ENCODE measurements at places on chromosomes 1 and 21.

- DNase-seq = no peak
Measured at GRCh38 chr1:203645996-203646395, 19.4 kb downstream of the ATP2B4 start.

- no peak for DNase-seq
Measured at GRCh38 chr1:215055281-215055935, 27.1 kb upstream of the KCNK2 start.

- DNase-seq = no peak
Measured at GRCh38 chr21:31182231-31183140, 144.2 kb upstream of the KRTAP19-8 start.

GRCh38 chr1:32187850-32188249 lies 8.4 kb downstream of the TXLNA start:
- DNase-seq = no peak

DNA sequence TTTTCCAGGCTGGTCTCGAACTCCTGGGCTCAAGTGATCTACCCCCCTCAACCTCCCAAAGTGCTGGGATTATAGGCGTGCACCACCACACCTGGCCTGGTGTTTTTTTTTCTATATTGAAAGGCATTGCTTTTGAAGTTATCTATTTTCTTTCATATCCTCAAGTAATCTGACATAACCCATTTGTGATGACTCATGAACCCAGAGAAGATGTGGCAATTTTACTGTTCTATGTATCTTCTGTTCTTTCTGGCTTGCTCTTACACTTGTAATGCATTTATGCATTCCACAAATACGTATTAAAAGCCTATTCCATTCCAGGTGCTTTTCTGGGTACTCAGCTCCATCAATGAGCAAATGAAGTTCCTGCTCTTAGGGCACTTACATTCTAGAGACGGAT lies 29.9 kb upstream of the ERRFI1 start:
- no peak for DNase-seq

DNA sequence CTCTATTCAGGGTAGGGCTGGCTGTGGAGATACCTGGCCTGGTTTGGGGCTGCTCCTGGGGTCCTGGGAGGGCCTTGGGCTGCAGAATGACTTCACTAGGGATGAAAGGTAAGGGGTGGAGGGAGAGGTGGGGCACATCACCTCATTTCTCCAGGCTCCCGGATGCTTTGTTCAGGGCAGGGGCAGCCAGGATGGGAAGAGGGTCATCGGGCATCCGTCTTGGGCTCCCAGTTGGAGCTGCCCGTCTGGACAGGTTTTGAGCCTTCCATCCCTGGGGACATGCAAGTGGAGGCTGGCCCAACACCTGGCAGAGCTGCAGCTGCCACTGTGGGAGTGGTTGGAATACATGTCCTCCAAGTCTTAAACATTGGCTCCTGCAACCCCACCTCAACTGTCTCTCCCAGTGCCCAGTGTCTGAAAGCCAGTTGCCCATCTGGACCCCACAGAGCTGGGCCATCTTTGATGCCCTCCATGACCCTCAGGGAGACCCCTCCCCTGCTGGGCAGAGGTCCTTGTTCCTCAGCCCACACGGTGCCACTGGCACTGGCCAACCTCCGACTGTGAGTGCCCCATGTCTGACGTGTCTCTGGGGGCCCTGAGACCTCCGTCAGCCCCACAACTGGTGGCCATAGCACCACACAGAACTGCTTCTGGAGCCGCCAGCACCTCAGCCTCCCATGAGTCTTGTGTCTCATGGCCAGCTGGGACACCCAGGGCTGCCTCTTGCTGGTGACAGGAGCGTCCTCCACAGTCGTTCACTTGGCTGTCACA lies 52.8 kb downstream of the TRIM11 start:
- DNase-seq = no peak

GRCh38 chr1:217562229-217562878 lies 68.5 kb downstream of the GPATCH2 start:
- no peak for DNase-seq

GRCh38 chr1:39738622-39739366 lies at the start of gene PPIE:
PPIE (plus strand) TSS chr1:39738882; CDS start chr1:39738901, 19 bp downstream.
- DNase-seq = peak; percentile 62

GRCh38 chr21:35071347-35071746 lies 22.2 kb upstream of the RUNX1 start:
- no peak for DNase-seq

GRCh38 chr1:78497201-78497600 lies 6.4 kb downstream of the PTGFR start:
- DNase-seq = no peak

DNA sequence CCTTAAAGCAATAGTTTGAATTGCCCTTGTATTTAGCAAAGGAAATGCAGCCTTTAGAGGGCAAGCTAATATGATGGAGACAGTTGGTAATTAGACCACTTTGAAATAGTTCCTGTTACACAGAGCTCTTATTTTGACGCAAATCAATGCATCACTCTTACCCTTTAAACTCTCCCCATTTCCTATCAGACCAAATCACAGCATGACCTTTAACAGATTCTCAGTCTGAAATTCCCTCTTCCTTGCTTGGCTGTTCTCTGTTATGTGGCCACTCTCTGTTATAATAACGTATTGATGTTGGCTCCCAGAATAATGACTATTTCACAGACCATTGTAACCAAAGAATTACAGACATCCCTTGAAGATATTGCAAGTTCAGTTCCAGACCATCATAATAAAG lies 66.9 kb upstream of the NGF start:
- no peak for DNase-seq

DNA sequence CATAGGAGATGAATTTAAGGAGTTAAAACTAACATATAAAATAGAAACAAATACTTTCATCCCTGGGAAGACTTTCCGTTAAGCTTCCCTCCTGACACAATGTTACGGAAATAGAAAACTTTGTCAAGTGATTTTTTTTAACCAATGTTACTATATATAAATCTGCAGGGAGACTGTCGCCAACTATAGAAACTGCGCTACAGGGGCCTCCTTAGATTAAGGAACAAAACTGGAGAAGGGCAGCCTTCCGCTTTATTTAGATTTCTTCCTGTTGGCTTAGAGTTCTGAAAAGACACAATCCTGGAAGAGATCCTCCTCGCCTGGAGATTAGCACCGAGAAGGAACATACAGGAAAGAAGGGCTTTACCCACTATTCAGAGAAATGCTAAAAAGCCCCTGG lies 1.5 kb downstream of the MGST3 start:
- DNase-seq = no peak

- no peak for DNase-seq
Measured at GRCh38 chr21:18819507-18819906, 415.9 kb upstream of the TMPRSS15 start.

DNA sequence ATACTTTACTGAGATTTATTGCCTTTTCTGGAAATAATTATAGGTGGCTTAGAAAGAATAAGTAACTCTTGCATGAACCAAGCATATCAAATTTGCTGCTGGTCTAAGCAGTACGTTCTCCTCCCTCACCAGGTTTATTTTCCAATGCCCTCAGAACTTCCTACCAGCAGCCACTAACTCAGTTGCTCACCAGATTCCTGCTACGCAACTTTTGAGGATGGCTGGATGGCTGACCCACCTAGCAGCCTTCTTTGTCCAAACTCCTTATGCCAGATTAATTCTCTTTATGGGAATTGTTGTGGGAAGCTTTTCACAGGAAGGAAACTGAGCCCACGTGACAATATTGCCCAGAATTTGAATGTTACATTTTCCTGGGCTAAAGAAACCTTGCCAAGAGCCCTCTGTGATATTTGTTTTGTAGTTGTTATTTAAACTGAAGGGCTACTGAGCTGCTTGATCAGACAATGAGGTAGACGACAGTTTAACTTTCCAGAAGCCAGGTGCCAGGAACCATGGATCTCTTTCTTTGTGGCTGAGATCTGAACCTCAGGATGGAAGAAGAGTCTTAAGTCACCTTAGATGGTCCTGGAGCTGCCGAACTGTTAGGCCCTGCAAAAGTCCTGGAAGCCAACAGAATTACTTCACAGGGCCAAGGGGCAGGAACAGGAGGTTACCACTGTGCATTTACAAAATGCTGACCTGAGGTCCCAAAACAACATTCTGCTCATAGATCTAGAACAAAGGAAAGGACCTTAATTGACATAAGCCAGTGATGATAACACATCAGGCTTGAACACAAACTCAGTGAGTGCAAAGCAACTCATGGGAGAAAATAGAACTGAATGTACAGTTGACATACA lies 85.5 kb upstream of the ATP1A1 start:
- no peak for DNase-seq

DNA sequence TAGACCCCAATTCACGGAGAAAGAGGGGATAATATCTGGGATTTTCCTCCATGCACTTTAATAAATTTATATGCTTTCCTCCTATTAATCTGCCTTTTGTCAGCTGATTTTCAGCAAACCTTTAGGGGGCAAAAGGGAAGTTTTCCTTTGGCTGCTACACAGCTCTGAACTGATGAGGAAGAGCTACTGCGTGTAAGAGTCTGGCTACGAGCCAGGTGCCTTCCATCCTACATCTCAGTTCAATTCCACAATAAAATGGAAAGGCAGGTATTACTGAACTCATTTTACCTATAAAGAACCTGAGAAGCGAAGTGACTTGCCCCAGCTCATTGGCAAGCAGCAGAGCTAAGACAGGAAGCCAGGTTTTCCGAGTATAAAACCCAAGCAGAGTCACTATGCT lies 28.3 kb upstream of the ZNF326 start:
- DNase-seq = no peak

DNA sequence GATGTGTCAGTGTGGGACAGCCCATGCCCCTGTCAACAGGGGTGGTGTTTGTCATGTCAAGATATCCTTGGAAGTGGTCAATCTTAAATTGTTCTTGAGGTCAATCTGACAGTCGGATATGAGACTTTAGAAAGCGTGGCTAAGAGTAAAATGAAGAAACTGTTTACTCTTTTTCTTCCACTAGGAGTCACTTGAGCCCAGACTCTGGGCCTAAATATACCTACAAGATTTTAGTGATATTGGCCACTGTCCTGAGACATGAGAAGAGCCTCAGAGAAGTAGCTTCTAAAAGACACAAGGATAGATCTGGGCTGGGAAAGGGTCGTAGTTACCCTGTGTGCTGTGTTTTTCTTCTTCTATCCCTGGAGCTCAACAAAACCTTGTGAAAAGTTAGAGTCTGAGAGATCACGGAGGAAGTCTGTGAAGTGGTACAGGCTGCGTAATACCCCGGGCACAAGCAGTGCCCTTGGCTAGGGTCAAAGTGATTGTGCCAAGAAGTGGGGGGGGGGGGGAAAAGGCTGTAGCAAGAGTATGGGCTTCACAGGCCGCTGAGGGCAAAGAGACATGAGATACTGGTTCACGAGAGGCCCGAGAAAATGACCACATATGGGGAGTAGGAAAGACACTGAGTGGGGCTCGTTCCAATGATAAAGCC lies 355.2 kb upstream of the GREM2 start:
- DNase-seq = no peak

DNA sequence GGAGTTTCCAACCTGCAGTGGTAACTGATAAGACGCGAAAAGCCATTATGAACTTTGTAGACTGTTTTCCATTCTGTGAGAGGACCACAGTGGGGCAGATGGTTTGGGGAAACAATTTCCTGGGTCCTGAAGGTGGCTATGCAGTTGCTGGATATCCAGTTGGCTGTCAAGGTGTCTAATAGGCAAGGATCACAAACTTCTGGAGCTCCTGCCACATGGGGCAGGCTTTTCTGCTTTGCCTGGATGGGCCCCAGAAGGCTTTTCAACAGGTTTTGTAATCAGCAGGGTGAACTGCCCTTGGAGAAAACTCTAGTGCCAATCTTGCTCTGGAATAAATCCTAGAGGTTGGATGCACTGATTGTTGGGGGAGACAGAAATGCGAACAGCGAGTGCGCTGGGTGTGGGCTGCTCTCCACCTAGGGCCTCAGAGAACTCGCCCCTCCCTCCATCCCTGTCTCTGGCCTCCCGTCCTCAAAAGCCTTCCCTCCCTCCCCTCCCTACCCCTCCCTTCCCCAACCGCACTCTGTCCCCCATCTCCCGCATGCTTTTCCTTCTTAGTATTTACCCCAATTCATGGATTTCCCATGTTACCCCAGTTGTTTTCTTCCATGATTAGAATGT lies 210.3 kb upstream of the USP24 start:
- DNase-seq = no peak

DNA sequence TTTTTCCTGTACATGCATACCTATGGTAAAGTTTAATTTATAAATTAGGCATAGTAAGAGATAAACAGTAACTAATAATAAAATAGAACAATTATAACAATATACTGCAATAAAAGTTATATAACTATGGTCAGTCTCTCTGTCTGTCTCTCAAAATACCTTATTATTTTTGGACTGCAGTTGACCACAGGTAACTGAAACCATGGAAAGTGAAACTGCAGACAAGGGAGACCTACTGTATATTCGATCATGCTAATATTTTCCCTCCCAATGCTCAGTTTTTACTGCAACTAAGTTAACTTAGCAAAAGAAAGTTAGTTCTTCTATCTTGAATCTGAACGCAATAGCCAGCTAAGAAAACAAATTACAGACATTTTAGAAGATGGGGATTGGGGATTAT lies 12.3 kb upstream of the DHX9 start:
- DNase-seq = no peak

GRCh38 chr1:181768211-181768929 lies 285.1 kb downstream of the CACNA1E start:
- no peak for DNase-seq

GRCh38 chr1:14094611-14095400 lies 394.8 kb downstream of the PRDM2 start:
- no peak for DNase-seq

DNA sequence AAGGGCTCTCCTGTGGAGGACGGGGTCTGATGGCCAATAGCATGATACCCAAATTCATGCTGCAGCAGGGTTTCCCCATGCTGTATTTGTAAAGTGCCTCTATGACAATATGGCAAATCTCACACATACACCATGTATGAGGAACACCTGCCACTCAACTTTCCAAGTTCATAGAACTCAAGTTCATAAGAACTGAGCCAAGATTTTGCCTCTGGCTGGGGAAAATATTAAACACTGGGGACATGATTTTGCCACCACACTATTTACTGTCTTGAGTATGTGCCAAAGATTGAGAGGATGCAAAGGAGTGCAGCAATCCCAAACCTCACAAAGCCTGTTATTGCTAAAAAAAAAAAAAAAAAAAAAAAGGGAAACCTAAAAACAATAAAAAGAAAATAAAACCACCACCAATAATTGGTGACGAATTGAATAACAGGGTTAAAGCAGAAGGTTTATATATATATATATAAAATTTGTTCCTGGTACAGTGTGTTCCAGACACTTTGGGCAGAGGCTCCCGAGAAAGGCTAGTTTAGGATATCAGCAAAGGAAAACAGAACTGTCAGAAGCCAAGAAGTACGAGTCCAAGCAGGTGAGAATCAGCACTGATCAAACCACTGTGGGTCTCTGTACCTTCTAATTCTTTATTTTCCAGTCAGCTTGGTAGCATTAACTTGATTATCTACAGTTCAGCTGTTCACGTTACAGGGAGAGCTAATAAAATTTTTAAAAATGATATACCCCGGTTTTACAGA lies 24.3 kb downstream of the ZBTB21 start:
- no peak for DNase-seq

DNA sequence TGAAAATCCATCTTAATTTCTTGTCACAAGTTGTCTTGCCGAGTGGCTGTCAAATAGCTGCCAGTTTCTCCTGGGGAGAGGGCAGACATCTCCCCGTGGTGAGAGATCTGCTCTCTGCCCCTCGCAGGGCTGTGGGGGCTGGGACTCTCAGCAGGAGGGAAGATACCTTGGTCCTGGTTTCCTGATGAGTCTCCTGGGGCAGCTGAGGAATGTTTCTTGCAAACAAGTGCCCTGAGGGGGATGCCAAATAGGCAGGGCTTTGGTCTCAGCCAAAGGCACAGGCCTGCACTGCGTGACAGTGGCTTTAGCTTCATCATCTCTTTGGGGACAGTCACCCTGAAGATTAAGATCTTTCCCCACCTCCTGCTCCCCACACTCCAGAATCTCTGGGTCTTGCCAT lies 40.9 kb downstream of the SYT6 start:
- no peak for DNase-seq

- no peak for DNase-seq
Measured at GRCh38 chr1:225747566-225747965, 30.1 kb upstream of the SRP9 start.
